ENCODE measurements at places on chromosomes 6 and 20.

- no peak for DNase-seq
These were observed 19.3 kb upstream of the NEDD9 start for GRCh38 chr6:11251553-11252360.

GRCh38 chr6:155444120-155444917, 11.3 kb downstream of the NOX3 start:
- DNase-seq, result no peak

DNA sequence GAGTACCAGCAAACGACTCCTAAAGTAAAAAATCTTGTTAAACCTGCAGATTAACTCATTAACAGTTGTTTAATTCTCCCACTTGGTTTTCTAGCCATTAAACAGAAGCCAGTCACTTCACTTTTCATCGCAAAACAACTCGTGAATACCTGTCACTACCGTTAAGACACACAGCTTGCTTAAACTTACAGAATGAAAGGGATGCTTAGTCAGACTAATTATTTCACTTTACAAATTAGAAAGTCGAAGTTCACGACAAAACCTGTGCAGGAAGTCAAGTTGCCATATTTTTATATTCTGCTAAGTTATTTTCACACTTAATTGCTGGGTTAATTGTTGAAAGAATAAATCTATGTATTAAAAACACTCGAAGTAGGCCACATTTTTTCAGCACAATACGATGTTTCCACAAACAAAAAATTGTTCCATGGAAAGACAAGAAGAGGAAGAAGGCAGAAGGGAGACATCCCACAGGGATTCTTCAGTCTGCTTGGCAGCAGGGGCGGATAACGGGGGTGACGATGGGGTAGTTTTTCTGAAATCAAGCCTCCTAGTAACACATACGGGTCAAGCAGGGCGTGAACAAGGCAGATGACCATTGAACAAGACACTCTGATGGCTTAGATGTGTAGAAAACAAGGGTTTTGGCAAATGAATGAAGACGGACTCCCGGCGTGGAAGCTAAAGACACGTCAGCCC, 933 bp downstream of the SSR1 start:
- no peak for DNase-seq

DNA sequence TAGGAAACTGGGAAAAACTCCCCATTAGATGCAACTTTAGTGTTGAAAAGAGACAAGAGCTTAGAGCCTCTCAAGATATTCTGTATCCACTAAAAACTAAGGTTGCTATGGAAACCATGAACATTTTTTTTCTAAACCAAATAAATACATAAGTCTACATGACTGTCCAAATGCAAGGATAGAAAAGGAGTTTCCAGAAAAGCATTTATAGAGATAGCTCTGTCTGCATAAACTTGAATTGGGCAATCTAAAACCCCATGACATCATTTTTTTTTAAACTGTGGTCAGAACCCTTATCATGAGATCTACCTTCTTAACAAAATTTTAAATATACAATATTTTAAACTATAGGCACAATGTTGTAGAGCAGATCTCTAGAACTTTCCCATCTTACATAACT, 36.4 kb upstream of the FAM83B start:
- no peak for DNase-seq

DNA sequence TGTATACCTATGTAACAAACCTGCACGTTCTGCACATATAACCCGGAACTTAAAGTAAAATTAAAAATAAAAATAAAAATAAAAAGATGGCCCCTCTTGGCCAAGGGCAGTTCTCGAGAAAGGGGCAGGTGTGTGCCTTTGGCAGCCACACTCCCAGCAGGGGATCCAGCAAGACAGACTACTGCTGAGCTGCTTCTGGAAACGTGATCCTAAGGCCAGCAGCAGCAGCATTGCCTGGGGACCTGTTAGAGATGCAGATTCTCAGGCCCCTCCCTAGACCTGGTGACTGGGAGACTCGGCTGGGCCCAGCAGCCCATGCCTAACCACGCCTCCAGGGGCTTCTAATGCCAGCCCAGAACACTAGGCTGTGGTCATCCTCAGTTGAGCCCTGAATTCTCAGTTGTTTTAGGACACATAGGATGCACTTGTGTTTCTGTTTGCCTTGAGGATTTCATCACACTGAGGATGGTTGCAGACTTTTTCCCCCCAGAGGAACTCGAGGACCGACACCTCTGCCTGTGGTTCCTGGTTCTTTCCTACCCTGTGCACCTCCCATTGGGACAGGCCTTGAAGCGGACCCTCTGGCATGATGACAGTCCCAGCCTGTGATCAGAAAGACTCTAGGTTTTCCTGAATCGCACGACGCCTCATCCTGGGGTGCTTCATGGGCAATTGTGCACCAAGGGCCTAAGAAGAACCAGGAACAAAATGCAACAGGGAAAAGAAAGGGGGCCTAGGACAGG, 105.9 kb downstream of the TOX2 start:
- no peak for DNase-seq

GRCh38 chr6:108531332-108531731, 29.4 kb upstream of the FOXO3 start:
- no peak for DNase-seq

GRCh38 chr6:157326979-157327378, 3.7 kb upstream of the TMEM242 start:
- no peak for DNase-seq

GRCh38 chr6:68628161-68628560, 6.9 kb upstream of the ADGRB3 start:
- DNase-seq, result no peak

- no peak for DNase-seq
These were observed 89.4 kb downstream of the GRM4 start for GRCh38 chr6:34056305-34057108.

DNA sequence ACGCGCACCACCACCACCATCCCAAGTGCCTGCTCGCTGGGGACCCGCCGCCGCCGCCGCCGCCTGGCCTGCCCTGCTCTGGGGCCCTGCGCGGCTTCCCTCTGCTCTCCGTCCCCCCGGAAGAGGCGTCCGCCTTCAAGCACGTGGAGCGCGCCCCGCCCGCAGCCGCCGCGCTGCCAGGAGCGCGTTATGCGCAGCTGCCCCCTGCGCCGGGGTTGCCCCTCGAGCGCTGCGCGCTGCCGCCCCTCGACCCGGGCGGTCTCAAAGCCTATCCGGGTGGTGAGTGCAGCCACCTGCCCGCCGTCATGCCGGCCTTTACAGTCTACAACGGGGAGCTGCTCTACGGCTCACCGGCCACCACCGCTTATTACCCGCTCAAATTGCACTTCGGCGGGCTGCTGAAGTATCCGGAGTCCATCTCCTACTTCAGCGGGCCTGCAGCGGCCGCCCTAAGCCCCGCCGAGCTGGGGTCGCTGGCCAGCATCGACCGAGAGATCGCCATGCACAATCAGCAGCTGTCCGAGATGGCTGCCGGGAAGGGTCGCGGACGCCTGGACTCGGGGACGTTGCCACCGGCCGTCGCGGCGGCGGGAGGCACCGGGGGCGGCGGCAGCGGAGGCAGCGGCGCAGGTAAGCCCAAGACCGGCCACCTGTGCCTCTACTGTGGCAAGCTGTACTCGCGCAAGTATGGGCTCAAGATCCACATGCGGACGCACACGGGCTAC, 7.2 kb downstream of the PRDM13 start:
- DNase-seq, result peak; percentile 13

DNA sequence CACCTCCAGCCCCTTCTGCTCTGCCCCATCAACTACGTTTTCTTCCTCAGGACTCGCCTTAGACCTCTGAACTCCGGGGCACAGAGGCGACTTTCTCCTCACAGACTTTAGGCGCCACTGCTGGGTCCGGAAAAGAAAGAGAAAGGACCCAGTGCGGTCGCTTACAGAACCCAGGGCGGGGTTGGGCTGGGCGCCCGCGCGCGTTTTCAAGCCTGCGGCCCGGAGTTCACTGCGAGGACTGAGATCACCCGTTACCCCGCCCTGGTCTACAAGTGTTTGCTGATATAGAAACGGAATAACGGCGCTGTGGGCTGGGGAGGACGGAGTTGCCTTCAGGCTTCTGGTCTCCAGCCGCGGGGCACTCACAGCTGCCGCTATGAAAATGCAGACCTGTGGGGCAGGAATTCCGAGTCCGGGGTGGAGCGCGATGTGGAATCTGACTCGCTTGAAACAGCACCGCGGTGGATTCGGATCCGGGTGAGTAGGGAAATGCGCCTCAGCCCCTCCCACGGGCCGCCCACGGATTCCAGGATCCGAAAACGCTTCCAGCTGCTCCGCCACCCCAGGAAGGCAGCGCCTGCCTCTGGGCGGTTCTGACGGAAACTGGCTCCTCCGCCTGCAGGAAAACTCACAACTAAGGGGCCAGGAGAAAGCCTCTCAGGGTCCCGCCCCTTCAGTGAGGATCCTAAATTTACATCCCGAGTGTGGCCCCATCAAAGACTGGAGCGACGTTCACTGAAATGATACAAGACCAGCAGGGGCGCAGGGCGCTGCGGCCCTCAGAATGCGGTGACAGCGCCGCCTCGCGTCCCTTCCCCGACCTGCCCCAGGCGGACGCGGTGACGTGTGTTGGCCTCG, 29.4 kb downstream of the HLA-F start:
- peak; percentile 84 for DNase-seq

DNA sequence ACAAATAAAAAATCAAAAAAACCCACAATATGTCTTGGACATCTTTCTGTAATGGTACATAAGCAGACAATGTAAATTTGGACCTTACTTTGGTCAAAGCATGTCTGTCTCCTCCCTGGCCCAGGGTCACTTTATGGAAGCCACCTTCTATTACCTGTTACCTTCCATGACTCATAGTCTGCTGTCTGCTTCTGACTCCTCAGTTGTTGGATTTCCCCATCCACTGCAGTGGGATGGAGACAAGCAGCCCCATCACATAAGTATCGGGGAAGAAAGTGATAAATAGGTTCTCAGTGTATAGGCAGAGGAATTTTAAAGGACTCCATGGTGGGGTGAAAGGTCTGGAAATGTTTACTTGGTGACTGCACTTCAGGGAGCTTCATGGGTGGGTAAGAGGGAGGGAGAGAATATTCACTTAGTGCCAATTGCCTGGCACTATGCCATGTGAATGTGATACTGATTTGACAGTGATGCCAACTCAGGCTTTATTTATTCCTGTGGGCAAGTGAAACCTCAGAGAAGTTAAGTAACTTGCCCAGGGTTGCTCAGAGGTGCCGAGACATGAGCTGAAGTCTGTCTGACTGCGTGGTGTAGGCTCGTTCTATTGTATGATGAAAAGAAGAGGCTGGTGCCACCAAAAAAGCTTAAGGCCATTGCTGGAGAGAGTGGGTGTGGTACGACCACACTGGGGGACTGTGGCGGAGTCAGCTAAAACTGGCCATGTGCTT, 175.6 kb upstream of the RNF24 start:
- DNase-seq, result no peak

GRCh38 chr6:90586546-90586835, 381 bp downstream of the MAP3K7 start:
- no peak for DNase-seq

- no peak for DNase-seq
These were observed 34.1 kb downstream of the SERPINB1 start for GRCh38 chr6:2807342-2808090.

- no peak for DNase-seq
These were observed 92.7 kb downstream of the CD40 start for GRCh38 chr20:46210672-46211330.

DNA sequence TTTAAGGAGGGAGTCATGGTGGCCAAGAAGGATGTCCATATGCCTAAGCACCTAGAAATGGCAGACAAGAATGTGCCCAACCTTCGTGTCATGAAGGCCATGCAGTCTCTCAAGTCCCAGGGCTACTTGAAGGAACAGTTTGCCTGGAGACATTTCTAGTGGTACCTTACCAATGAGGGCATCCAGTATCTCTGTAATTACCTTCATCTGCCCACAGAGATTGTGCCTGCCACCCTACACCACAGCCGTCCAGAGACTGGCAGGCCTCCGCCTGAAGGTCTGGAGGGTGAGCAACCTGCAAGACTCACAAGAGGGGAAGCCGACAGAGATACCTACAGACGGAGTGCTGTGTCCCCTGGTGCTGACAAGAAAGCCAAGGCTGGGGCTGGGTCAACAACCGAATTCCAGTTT, 115.0 kb downstream of the HFE start:
- no peak for DNase-seq

DNA sequence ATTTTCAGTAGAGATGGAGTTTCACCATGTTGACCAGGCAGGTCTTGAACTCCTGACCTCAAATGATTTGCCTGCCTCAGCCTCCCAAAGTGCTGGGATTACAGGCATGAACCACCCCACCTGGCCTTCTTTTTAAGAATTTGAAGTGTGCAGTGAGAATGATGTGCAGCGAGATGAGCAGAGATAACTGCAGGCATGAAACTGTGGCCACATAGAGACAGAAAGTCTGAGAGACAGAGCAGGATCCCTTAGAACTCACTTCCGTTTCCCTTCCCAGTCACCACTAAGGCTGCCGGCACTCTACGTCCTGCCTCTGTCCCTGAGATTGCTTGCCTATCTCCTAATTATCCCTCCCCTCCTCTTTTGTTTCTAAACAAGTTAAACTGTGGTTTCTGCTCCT, 27.2 kb downstream of the IL22RA2 start:
- no peak for DNase-seq

DNA sequence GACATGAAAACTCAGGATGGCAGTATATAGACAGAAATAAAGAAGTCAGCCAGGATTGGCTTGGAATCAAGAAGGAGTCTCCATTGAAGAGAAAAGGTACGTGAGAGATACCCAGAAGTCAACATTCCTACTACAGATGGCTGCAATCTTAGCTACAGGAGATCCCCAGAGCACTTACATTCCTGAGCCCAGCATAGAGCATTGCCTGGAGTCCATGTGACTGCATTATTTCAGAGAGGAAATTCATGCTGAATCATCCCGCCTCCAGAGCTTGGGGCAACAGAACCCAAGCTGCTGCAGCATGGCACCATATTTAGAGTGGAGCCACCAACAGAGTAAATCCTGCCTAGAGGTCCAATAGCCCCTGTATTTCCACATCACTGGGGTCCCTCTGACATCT, 125.0 kb upstream of the GRIK2 start:
- no peak for DNase-seq

DNA sequence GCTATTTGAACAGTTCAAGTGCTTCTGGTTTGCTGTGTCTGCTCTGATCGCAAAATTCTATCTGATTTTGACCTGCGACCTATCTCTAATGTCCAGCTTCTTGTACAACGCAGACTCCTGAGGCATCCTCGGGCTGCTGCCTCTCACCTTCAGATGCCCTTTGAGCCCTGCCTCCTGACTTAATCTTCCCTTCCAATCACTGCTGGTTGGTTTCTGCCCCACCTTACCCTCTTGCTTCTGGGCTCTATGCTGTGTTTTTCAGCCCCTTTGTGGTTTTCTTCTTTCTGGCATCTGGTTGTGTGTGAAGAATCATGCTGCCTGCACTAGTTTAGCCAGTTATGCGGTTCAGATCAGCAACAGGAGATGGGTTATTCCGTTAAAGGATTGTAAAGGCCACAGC, 131.2 kb upstream of the THEMIS start:
- no peak for DNase-seq

- DNase-seq, result no peak
These were observed 9.0 kb upstream of the SERPINB1 start for GRCh38 chr6:2850538-2851113.

DNA sequence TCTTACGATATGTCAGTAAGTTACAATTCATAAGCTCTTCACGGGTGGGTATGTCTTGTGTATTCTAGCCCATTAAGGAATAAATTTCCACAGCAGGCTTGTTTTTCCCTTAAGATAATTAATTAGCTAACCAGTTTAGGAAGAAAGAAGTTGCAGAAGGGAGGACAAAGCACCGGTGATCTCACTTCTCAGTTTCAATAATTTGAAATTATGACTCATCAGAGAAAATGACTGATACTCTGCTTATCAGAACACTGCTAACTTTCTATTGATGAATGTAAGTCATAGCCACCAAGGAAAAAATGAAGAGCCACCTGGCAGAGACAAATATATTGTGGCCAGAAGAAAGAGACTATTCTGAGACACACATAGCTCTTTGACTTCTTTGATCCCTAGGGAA, 35.0 kb upstream of the ENTPD6 start:
- DNase-seq, result no peak
